Stimulated activated CD4-positive, alpha-beta T cell treated with anti-CD3 and anti-CD28 coated beads, Interleukin-1b, Interleukin-23, amount 100 ng/mL, for 24 hours (primary cell): ENCODE measurements at places on chromosomes 4 and X.

- no peak for DNase-seq
Measured at GRCh38 chrX:6223516-6223915, 5.2 kb downstream of the NLGN4X start.

GRCh38 chr4:187479511-187479910, 516.1 kb upstream of the ZFP42 start:
- DNase-seq, result no peak

GRCh38 chr4:188132232-188132631, 7.0 kb upstream of the TRIML1 start:
- DNase-seq, result no peak

DNA sequence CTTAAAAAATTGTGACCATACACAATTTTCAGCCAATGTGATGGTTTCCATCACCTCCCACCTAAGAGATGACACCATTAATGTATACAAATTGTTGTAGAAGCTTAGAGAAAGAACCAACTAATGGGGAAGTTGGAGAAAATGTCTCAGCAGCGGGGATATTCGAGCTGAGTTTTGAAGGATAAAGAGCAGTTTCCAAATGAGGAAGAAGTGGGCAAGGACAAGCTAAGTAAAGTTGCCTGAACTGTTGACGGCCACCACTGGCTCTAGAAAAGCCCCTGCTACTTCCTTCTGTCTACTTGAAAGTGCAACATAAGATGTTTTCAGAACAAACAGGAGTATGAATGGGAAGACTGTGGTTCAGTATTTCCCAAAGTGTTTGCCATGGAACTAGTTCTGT, 92.0 kb downstream of the CHRNA9 start:
- DNase-seq, result no peak

- DNase-seq, result no peak
Measured at GRCh38 chr4:173045571-173045970, 123.0 kb upstream of the GALNT7 start.
